NCI-H748 treated with DMSO at 0.1 percent for 48 hours (cell line): ENCODE measurements at places on chromosomes 1 and 21.
A peak's percentile ranks its signal among the peaks of the same experiment; 100 is the strongest.

GRCh38 chr1:110671361-110671760 lies 3.4 kb downstream of the KCNA3 start:
- DNase-seq: no peak

DNA sequence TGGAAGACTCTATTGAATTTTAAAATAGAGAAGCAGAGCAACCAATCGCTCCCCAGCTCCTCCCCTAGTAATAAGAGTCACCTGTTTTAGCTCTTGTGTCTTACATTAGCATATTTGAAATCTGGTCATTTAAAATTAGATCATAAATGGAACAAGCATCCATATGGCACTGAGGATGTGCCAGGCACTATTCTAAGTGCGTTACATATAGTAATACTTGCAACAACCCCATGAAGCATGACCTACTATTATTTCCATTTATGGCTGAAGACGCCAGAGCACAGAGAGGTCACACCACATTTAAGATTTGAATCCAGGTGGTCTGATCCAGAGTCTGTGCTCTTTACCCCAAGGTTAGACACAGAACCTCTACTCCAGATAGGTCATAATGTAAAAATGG lies 82.0 kb upstream of the HIVEP3 start:
- no peak for DNase-seq

DNA sequence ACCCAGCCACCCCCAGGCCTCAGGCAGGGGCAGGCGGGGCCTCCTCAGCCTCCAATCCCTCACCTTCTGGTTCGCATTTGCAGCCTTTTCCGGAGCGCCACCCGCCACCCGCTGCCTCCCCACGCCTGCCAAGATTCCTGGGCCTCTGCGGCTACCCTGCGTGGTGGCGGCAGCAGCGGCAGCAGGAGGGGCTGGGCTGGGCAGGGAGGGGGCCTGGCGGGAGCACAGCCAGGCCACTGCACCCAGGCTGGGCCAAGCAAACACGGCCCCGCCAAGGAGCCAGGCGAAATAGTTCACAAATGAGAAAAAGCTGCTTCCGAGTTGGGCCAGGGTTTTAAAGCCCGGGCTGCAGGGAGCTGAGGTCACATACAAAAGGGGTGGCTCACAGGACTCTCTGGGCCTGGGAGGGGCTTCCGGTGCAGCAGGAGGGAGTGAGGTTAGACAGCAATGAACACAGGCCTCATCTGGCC lies 9.8 kb downstream of the COL8A2 start:
- DNase-seq: no peak

GRCh38 chr1:209397910-209398309 lies 185.6 kb upstream of the CAMK1G start:
- DNase-seq: no peak

GRCh38 chr1:103327054-103327719 lies 198.3 kb upstream of the RNPC3 start:
- DNase-seq: no peak

- DNase-seq: no peak
Observed at GRCh38 chr1:109989506-109990301, 5.1 kb downstream of the AHCYL1 start.

DNA sequence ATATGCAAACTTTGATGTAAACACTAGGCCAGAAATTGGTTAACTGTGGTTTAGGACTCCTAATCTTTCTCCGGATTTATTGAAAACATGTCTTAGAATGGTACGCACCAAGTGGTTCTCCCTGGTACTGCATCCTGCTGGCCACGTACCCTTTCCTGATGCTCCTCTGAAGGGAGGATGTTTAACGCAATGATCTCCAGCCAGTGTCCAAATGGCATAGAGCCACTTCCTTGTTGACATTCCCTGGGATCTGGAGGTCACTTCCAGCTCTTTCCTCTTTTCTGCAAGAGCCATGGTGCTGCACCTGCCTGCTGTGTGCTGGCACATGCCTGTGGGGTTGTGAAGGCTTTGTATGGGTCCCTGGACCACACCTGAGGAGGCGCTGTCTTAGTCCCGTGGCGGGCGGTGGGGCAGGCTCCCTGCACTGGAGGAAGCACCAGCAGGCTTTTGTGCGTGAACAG lies 53.9 kb downstream of the GALNT2 start:
- peak; percentile 23 for DNase-seq

- DNase-seq: no peak
Observed at GRCh38 chr1:16326833-16327404, 25.4 kb downstream of the FBXO42 start.

- no peak for DNase-seq
Observed at GRCh38 chr1:38730511-38731397, 128.8 kb downstream of the RRAGC start.

- no peak for DNase-seq
Observed at GRCh38 chr1:36096500-36097432, 8.1 kb downstream of the ADPRS start.

GRCh38 chr1:30919025-30919881 lies 10.7 kb upstream of the SDC3 start:
- no peak for DNase-seq

DNA sequence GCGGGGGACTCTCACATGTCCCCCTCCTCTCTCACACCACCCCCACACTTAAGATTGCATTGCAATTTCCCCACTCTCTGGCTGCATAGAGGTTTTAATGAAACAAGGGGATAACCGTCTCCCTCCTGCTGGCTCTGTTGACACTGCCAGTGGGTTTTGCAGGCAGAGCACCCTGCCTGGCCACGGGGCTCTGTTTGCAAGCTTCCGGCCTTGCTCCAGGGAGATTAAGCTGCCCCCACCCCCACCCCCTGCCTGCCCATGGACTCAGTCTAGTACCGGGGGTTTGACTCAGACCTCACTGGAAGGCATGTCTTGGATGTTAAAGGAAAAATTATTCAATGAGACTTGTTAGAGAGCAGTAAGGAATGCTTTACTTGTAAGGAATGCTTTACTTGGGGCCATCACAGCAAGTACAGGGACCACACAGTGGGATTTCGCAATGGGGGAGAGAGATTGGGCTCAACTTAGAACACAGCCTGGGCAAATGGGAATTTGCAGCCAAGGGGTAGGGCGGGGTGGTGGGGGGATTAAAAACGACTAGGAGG lies 101.0 kb downstream of the AJAP1 start:
- no peak for DNase-seq

- DNase-seq: no peak
Observed at GRCh38 chr1:156612666-156613065, 6.5 kb upstream of the HAPLN2 start.

- no peak for DNase-seq
Observed at GRCh38 chr21:25133939-25134338, 473.3 kb downstream of the MRPL39 start.

DNA sequence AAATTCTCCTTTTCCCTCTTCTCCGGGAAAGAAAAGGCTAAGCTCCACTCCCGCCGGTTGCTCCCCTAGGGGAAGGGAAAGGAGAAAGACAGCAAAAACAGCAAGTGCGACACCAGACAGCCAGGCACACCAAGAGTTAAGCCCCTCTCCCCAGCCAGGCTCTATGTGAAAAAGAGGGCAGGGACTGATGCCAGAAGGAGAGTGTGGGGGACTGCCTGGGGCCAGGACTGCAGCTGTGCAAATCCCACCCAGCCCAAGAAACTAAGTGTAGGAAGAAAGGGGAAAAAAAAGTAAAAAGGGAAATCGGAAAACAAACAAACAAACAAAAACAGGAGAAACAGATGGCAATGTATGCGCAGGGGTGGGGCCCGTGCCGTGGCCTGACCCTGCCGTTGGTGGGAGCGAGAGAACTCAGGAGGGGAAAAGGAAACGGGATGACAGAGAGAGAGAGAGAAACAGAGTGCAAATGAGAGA lies 27.7 kb upstream of the FMO1 start:
- no peak for DNase-seq

- DNase-seq: no peak
Observed at GRCh38 chr1:211479624-211480023, 12.3 kb downstream of the RD3 start.

DNA sequence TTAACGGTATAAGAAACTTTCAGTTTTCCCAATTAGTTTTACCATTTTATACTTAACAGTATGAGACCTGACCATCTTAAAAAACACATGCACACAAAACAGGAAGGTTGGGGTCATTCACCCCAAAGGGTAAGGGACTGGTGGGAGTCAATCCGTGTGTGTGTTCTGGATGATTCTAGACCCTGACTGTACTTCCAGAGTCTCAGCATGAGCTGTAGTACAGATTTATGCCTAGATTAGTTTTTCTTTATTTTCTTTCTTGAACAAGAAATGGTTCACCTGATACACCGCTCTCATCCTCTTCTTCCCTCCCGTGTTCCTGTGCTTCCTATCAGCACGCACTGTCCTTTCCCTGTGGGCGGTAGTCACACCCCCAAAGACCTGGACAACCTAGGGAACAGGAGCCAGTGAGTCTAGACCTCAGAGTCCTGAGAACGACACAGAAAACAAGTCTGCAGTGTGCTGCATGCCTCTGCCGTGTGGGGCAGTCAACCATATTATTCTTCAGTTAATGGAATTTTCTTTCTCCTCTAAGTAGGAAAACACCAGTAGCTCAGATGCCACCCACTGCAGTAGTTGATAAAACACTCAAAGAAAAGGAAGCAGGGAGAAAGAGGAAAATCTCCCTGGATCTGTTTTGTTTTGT lies 38.9 kb upstream of the MRPS6 start:
- DNase-seq: no peak

GRCh38 chr21:37032293-37032692 lies 25.8 kb downstream of the RIPPLY3 start:
- DNase-seq: no peak

- no peak for DNase-seq
Observed at GRCh38 chr21:25931765-25932164, 197.0 kb downstream of the GABPA start.

GRCh38 chr1:107965110-107965991 lies at the start of gene VAV3:
TSS of gene VAV3 (minus strand) at chr1:107965180. CDS start at chr1:107964869, 311 bp downstream.
- peak; percentile 69 for DNase-seq

DNA sequence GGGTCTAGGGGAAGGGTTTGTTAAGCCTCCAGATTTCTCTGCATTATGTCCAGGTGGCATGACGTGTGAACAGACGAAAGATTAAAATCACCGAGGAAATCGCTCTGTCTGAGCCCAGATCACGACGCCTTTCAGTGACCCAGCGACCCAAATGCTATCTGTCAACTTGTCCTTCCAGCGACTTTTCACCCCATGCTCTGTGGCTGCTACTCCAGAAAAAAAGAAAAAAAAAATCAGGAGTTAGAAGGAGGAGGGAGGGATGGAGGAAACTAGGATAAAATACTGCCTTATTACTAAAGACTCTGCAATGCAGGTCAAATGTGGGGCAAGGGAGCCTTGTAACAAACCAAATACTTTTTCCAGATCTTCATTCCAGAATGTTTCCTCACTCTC lies 352.0 kb downstream of the NUF2 start:
- DNase-seq: no peak

DNA sequence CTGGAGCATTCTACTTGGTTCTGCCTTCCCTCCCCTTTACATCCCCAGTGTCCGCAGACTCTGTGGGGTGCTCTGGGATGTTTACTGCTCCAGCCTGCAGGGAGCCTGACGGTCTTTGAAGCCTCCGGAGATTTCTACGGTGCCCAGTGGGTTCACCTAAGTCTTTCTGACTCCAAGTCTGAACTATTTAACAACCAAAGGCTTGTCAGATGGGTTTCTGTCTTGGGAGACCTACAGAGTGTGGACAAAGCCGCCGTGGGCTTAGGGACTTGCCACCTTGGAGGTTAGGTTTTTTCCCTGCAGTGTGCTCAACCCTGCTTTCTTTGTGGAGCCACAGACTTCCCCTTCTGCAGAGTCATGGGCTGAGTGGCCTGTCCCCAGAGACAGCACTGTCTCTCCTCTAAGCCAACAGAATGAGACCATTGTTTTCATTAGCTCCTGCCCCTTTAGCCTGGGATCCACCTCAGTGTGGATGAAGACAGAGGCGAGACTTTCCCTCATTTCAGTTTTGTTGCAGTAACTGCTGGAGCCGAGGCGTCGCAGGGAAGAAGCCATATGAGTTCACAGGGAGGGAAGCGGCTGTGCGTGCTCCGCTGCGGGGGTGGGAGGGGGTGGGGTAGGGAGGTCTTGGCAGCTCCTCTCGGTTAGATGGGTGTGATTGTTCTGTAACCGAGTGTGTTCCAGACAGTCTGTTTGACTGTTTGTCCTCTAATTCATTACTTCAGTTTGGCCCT lies 120.7 kb downstream of the CNIH3 start:
- no peak for DNase-seq

DNA sequence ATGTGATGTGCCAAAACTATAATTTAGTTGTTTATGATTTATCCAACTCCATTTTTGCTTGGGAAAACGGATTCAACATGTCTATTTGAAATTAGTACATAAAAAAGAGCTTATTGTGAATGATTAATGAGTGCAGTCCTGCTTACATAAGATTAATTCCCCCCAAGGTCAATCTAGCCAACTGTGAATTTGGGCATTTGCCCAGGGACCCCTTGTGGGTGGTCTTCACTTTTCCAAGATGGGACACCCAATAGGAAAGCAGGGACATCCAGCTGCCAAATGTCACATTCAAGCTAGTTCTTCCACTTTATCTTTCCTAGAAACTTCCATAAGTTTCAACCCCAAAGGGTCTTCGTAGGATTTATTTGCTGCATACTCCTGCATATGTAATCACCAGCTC lies 362.4 kb upstream of the PKN2 start:
- no peak for DNase-seq

DNA sequence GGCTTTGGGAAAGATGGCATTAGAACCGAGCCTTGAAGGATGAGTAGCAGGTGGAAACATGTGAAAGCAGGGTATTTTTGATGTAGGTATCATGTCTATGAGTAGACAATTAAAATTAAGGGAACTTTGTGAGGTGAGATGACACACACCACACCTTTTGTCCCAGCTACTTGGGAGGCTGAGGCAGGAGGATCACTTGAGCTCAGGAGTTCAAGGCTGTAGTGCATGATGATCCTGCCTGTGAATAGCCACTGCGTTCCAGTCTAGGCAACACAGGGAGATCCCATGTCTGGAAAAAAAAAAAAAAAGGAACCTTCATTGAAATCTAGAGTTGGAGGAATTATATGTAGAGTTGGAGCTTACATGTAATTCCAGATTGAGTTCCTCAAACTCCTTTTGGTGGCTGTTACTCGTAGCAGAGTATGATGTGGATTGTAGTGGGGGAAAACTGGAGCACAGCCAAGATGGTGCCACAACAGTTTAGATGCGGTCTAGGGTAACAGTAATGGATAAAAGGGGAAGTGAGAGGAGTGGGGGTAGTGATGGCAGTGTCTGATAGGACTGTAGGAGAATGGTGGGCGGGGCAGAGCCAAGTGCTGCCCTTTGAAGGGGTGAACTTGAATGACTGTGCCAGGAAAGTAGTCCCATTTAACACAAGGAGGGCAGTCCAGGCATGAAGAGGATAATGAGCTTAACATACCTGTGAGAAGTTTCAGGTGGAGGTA lies 17.4 kb downstream of the AK4 start:
- no peak for DNase-seq

GRCh38 chr1:115105831-115106230 lies 16.5 kb upstream of the TSPAN2 start:
- DNase-seq: no peak
